ENCODE measurements at places on chromosomes 3 and 15.
A peak's percentile ranks its signal among the peaks of the same experiment; 100 is the strongest.

GRCh38 chr3:98215051-98215450 is 48.6 kb downstream of the OR5H15 start:
- DNase-seq, result no peak

DNA sequence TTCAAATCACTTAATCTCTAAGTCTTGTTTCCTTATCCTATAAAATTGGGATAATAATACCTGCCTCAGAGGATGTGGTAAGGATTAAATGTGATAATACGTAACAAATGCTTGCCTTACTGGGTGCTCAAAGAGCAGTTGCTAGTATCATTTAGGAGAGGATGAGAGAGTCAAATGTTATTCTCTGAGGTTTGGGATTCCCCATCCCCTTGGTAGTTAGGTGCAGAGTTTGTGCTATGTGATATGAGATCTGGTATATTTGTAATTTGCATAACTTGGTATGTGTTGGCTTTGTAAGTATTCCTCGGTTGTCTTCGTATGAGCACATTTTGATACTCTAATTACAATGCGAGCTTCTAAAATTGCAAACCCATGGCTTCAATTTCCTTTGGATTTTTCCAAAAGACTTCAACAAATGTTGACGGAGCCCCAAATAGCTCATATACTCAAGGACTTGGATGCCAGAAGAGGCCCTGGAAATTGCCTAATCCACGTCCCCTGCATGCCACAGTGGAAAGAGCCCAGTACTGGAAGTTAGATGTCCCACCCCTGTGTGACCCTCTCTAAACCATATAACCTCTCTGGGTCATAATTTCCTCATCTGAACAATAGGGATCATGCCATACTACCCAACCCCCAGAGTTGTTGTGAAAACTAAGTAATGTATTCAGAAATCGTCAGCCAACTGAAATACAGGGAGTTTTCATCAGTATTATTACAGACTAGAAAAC is 85.0 kb downstream of the FBN1 start:
- no peak for DNase-seq

GRCh38 chr15:58247855-58248842 is 110.0 kb downstream of the AQP9 start:
- peak; percentile 100 for DNase-seq

- DNase-seq, result no peak
Observed at GRCh38 chr3:12224181-12225147, 64.4 kb upstream of the PPARG start.

DNA sequence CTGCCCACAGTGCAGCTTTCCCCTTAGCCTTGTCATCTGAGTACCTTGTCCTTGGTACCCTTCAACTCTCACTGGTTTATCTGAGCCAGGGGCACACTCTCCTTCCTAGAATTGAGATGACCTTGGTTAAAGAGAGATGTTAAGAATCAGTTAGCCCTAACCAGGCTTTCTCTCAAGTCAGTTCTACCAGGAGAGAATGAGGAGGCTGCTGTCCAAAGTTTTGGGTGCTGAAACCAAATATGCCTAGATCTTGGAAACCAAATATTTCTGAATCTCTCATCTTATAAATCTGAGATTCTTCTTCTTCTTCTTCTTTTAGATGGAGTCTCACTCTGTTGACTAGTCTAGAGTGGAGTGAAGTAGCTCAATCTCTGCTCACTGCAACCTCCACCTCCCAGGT is 12.0 kb upstream of the CTXND1 start:
- no peak for DNase-seq

DNA sequence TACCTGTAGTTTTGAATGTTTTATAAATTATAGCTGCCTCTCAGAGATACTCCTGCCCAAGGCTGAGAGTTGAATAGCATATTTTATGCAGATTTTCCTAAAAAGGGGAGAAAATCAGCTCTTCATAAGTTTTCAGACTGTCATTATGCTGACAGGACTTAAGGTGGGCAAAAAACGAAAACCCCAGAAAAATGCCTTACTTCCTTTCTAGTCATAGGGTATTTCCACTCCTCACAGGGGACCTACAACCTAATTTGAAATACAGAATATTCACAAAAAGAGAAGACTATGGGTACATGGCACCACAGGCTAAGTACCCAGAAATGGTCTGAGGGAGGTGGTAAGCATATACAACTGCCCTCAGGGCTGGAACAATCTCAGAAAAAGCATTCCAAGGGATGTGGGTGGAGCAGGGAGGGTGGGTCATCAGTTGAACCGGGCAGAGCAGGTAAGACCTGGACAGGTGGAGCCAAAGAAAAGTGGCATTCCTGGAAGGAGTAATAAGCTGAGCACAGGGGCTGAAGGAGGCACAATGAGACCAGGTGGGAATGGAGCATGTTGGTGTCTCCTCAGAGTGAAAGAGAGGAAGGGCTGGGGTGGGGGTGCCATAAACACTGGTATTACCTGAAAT is 10.6 kb upstream of the OXSR1 start:
- DNase-seq, result no peak

DNA sequence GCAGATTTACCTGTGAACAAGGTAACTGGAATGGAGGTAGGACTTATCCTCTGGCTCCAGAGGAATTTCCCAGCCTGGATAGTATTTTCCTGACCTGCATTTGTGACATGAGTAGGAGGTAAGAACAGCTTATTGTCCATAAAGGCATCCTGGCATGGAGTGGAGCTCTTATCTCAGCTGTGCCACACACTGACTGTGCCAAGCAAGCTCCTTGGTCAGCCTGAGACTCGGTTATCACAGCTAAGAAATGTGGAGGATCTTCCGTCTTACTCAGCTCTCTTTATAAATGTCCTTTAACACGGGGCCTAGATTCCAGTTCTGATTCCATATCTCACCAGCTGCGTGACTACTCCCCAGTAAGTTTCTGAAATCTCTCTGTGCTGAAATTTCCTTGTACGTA is 38.9 kb downstream of the SLCO3A1 start:
- DNase-seq, result no peak

DNA sequence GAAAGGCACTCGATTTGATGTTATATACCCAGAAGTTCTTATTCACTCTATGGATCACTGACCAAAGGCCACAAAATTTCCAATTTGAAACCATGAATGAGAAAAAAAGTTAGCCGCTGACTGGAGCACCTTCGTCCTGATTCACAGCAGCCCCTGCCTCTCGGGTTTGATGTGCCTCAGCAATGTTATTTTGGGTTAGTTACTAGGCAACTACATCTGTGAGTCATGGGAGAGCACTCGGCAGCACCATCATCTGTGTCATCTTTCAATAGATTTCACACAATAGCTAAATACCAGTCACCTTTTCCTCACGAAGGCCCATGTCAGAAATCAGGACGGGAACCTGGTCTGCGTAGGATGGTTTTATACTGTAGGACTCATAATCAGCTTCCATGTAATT is 269.2 kb downstream of the ZBBX start:
- peak; percentile 64 for DNase-seq

- DNase-seq, result no peak
Observed at GRCh38 chr3:187520027-187520945, 149.9 kb downstream of the SST start.

GRCh38 chr3:98980915-98981596 is 79.6 kb upstream of the DCBLD2 start:
- peak; percentile 33 for DNase-seq

DNA sequence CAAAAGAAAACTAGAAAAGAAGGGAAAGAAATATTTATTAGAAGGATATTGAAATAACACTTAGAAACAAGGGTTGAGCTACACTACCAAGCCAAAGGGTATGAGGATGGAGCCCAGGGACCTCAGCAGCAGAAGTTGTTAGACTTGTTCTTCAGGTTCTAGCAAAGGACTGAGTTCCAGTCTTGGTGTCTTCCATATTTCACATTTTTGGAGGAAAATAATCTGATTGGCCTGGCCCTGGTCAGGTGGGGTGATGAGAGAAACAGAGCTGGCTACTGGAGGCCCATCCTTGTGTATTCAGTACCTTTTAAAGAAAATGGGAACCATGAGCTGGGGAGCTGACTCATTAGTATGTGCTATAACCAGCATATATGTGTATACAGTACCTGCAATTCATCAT is 28.2 kb downstream of the PPP4R2 start:
- DNase-seq, result no peak

DNA sequence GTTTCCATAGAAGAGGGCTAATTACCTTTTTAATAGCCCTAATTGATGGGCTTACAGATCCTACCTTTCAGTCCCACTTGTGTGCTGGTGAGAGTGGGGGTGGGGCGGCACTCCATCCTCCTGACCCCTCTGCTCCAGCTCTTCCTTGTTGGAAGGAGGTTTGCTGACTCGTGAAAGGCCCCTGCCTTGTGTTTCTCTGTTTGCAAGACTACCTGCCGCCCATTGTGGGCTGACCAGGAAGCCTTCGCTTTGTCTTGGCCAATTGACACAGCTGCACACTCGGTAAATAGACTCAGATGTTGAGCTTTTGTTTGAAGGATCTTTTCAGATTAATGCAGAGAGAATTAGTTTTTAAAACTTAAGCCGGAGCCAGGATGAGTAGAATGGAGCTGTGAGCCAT is 197.3 kb upstream of the HES1 start:
- DNase-seq, result no peak

- no peak for DNase-seq
Observed at GRCh38 chr15:51094606-51095569, at the start of gene TNFAIP8L3. TNFAIP8L3 (minus strand) TSS chr15:51094906; CDS start chr15:51094595, 311 bp downstream.

GRCh38 chr3:26100176-26100575 is 310.3 kb downstream of the OXSM start:
- DNase-seq, result no peak

GRCh38 chr15:73927476-73928240 is 1.4 kb downstream of the LOXL1 start:
- DNase-seq, result no peak

DNA sequence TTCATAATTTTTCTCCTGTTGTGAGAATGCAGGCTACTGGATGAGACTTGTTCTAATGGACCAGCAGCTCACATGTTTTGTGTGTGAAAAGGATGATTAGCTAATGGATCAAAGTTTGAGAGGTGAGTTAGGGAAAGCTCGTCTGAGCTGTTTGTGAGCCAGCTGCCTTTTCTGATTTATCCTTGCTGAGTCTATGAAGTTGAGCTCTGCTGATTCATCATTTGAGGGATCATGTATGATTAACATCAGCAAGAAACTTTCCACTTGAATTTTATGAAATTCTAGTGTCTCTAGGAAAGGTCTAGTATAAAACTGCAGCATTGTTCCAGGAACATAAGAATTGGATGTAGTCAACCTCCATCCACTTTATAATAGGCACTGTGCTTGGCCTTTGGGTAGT is 698.7 kb downstream of the NTRK3 start:
- DNase-seq, result no peak

- DNase-seq, result no peak
Observed at GRCh38 chr3:133274477-133274876, 125.4 kb upstream of the BFSP2 start.

- DNase-seq, result no peak
Observed at GRCh38 chr3:4995500-4996053, 16.3 kb downstream of the BHLHE40 start.

DNA sequence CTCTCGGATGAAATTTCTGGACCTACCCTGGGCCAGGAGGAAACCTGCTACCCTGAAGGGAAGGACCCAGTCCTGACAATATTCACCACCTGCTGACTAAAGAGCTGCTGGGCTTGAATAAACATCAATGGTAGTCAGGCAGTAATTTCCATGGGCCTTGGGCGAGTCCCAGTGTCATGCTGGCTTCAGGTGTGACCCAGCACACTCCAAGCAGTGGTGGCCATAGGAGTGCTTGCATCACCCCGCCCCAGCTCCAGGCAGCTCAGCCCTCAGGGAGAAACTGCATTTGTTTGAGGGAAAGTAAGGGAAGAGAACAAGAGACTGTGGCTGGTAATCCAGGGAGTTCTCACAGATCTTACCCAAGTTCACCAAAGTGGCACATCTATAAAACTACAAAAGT is 261.8 kb upstream of the DCBLD2 start:
- DNase-seq, result no peak

GRCh38 chr3:134911586-134912548 is 116.8 kb downstream of the EPHB1 start:
- no peak for DNase-seq

DNA sequence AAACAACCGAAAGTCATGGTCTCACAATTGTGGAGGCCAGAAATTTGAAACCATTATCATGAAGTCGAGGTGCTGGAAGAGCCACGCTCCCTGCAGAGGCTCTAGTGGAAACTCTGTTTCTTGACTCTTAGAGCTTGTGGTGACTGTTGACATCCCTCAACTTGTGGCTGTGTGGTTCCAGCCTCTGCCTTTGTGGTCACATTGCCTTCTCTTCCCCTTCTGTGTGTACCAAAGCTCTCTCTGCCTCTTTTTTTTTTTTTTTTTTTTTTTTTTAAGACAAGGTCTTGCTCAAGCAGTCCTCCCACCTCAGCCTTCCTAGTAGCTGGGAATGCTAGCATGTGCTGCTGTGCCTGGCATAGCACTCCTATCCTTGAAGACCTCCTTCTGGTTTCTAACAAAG is 48.7 kb upstream of the CRTC3 start:
- peak; percentile 96 for DNase-seq

GRCh38 chr3:4971838-4972237 is 7.4 kb upstream of the BHLHE40 start:
- DNase-seq, result no peak
